ENCODE measurements at places on chromosomes 7 and 10.

DNA sequence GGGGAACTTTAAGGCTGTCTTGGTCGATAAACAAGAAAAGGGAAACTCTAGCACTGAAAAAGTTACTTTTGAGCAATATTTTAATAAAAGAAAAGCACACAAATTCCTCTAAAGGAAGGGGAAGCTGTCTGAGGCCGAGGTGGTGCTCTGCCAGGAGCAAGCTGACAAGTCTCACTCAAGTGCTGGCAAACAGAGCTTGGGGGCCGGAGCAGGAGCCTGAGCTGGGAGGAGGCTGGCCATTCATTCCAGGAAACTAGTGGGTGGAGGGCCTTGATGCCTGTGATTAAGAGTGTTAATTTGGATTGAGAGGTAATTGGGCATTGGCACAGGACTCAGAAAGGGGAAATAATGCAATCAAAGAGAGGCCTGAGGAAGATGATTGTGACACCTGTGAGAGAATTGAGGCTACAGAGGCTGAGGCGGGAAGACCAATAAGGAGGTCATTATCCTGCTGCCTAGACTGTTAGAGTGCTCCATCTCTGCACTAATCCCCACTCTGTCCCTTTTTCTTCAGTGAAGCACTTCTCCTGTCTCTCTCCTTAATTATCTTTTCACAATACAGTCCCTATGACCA is 154.9 kb upstream of the COL1A2 start:
- DNase-seq: no peak

DNA sequence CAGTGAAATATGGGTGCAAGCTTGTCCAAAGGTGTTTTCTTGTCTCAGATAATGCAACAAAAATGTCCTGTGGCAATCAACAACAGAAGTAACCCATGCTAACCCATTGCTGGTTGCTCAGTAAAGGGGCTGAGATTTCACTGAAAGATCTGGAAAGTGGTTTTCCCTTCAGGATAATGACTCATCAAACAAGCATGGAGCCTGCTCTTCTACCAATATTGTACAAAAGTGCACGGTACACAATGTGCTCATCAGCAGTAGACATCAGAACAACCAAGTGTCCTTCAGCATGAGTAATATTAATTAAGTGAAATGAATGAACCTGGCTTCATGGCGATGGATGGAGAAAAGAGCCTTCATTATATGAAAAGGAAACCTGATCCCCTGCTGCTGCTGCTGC is 287.1 kb upstream of the NEBL start:
- no peak for DNase-seq

DNA sequence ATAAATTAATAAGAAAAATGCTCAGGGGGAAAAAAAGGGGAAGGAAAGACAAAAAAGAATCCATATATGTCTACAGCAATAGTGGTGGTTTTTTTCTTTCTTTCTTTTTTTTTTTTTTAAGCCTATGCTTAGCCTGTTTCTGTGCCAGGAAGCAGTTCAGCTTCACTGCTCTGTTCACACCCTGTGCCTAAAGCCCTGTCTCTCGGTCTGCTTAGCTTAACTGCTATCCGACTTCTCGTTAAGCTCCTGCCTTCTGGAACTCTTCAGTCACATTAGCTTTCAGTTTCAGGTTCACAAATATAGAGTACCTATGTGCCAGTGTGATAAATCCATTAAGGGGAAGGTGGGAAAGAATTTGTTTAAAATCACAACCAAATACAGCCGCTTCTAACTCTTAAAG is 26.5 kb upstream of the NRG3 start:
- DNase-seq: no peak

DNA sequence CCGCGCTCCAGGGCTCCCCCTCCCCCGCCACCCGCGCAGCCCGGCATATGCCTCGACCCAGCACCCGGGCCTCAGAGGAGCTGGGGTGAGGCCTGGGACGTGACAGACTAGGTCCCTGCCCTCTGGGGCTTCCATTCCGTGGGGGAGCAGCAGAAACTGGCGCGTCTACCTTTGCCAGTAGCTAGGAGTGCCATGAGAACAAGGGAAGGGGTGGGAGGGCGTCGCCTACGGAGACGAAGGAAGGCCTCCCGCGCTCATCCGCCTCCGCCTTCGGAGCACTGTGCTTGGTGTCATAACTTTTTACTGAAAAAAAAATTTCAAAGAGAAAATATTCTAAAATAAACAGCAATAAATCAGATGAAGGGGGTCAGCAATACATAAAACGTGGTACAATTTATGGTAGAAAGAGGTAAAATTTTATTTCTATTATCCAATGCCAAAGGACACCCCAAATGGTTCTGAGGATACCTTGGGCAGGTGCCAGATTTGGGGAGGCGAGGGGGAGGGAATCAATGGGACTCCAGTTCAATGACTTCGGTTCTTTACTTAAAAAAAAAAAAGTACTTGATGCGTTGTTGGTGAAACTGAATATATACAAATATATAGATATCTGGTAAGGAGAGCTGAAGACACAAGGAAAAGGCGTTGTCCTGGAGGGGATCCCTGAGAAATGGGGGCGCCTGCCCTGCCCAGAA is 35.1 kb upstream of the GRID1 start:
- DNase-seq: peak; percentile 64

DNA sequence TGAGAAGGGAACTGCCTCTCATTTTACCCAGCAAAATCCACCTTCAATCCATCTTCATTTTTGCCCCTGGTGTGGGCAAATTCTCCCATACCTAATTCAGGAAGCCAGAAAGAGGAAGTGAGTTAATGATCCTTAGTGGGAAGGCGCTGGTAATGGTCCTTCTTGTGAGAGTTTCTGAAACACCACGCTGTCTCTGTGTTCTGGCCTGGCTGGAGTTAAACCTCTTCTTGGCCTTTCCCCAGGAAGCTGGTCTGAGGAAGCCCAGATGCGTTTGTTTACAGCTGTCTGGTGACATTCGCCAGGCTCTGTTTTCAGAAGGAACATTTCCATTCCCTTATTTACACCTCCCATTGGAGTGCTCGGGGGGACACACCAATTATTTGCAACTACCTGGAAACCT is 24.3 kb downstream of the HTRA1 start:
- no peak for DNase-seq

GRCh38 chr7:28065308-28065707 is 115.3 kb downstream of the JAZF1 start:
- no peak for DNase-seq

- DNase-seq: no peak
These were observed 56.0 kb downstream of the CCDC7 start for GRCh38 chr10:32501906-32502305.

- no peak for DNase-seq
These were observed 106.6 kb downstream of the POU6F2 start for GRCh38 chr7:39084349-39084748.

- no peak for DNase-seq
These were observed 262.1 kb downstream of the AHR start for GRCh38 chr7:17560516-17560915.
